ENCODE measurements at places on chromosomes 3 and 15.

DNA sequence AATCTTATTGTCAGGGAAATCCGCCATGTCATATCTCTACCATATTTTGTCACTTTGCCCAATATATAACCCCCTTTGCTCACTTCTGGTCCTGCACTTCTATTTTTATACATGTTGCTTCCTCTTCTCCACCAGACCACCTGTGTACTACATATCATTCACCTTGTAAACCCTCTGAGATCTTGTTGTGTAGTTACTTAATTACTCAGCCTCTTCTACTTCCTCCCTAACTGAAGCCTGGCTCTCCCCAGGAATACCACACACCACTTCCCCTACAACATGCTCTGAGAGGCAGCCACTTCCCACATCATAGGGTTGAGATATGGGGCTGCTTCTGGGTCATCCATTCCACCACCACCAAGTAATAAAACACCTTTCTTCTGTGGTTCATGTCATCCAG, 10.0 kb downstream of the HEXA start:
- DNase-seq = no peak

- no peak for DNase-seq
Measured at GRCh38 chr3:100271522-100271921, 10.7 kb downstream of the TBC1D23 start.

DNA sequence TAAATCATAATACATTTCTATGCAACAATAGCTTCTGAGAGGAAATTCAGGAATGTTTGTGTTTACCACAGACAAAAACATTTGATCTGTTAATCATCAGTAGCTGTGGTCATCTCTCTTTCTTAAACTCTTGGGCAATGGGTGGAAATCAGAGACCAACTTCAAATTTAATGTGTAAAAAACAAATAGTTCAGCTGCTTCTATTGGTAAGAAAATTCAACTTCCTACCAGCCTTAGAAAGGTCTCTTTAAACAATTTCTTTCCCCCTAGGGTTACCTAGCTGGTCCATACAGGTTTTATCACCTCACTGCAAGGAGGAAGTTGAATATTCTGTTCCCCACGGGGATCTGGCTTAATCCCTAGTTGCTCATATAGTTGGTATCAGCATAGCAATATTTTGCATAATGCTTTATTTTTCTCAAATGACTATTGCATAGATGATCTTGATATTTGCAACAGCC, 20.3 kb upstream of the PPP4R2 start:
- no peak for DNase-seq

DNA sequence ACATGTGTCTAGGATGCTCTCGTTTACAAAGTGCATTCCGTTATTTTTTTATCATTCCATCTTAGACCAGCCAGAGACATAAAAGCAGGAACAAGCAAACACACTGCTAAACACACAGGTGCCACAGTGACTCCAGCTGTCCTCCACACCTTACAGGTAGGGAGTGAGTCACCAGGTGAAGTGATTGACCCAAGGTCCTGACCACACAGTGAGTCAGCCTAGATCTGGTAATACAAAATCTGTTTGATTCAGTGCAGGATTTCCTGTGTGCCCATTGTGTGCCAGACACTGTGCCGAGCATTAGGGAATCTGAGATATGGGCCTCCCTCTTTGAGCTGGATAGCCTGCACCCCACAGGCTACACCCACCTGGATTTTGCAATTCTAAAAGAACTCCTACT, 16.7 kb upstream of the BFSP2 start:
- no peak for DNase-seq

DNA sequence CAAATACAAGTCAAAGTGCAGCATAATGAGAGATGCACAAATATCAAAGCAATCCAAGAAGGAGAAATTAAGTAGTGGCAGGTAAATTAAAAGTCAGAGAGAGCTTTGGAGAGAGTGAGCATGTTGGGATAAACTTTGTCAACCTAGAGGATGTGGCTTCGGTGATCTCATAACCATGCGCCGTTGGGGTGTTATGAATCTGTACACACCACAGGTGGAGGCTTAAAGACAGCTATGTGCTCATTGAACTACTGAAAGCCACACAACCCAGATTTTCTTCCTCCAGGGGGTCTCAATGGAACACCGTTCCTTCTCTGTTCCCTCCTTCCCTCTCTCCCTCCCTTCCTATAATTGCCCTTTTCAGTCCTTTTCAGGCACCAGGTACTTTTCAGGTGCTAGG, 52.0 kb downstream of the SUCNR1 start:
- no peak for DNase-seq

DNA sequence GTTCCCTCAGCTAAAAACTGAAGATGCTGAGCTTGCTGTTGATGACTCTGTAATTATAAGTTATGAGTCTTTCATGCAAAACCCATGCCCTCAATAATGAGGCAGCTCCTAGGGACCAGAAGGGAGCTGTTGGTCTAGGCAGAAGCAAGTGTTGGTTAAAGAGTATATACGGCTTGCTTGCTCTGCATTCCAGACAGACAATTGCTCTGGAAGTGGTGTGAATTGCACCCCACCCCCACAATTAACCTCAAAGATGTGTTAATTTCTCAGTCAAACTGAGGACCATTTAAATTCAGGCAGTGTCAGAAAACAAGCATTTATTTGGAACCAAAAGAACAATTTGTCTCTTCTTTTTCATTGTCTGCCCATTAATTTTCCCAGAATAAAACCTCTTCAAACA, 163.5 kb upstream of the EOMES start:
- DNase-seq = no peak

GRCh38 chr3:131279577-131279976, 102.0 kb upstream of the NUDT16 start:
- no peak for DNase-seq

DNA sequence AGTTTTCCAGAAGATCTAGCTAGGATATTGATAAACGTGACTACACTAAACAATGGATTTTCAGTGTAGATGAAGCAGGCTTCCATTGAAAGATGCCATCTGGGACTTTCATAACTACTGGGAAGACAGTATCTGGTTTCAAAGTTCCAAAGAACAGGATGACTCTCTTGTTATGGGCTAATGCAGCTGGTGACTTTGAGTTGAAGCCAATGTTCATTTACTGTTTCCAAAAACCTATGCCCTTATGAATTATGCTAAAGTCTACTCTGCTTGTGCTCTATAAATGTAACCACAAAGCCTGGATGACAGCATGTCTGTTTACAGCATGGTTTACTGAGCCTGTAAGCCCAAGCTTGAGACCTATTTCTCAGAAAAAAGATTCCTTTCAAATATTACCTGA, 245.4 kb downstream of the GBE1 start:
- no peak for DNase-seq

DNA sequence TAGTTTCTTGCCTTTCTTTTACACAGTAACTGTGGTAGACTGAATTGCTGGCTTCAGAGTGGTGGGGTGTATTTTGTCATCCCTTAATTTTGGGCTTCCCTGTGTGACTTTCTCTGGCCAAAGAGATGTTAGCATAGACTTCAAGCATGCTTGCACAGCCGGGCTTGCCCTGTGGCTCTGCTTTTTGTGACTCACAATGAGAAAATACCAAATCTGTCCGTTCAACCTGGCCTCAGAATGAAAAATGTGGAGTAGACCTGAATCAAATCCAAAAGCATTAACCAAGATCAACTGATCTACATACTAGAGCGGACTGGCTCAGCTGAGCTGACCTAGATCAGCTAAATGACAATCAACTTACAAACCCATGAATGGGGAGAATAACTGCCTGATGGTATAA, 51.4 kb downstream of the PLAAT1 start:
- no peak for DNase-seq

- peak; percentile 3 for DNase-seq
Measured at GRCh38 chr3:135041601-135042000, 246.5 kb downstream of the EPHB1 start.

GRCh38 chr3:184944241-184944640, 132.3 kb downstream of the VPS8 start:
- no peak for DNase-seq

GRCh38 chr15:62803856-62804400, 238.6 kb upstream of the TPM1 start:
- no peak for DNase-seq

DNA sequence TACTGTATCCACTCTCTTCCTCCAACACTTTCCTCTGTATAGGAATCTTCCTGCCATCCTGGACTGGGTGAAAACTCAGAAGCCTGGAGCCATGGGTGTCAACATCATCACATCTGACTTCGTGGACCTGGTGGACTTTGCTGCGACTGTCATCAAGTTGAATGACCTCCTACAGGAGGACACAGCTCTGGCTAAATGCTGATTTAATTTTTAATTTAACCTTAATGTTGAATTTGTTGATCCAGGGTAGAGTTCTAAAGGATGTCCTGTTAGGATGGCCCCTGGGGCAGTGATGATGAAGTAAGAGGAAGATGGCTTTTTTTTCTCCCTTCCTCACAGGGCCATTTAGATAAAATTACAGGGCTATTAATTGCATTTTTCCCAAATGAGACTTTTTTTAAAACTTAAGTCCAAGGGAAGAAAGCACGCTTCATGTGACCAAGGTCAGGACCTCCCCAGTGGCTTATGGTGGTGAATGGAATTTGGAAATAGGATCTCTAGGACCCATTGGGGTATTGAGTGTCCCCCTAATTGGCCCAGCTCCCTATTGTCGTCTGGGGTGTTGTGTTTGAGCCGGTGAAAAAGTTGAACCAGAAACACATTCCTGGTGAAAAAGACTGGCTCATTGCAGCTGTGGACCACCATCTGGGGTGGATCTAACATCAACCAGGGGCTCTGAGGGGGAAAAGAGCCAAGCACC, 125.7 kb upstream of the ZBED2 start:
- no peak for DNase-seq

GRCh38 chr3:175155172-175155571, 296.0 kb downstream of the NAALADL2 start:
- no peak for DNase-seq

GRCh38 chr3:116444819-116445310, 422 bp downstream of the LSAMP start:
- DNase-seq = no peak

GRCh38 chr15:40103864-40104271, 4.8 kb downstream of the BMF start:
- DNase-seq = no peak

GRCh38 chr15:49674370-49674769, 53.5 kb downstream of the DTWD1 start:
- DNase-seq = no peak

- no peak for DNase-seq
Measured at GRCh38 chr3:108251844-108252243, 29.6 kb upstream of the IFT57 start.

- peak; percentile 40 for DNase-seq
Measured at GRCh38 chr3:4656059-4656458, 162.9 kb downstream of the ITPR1 start.

DNA sequence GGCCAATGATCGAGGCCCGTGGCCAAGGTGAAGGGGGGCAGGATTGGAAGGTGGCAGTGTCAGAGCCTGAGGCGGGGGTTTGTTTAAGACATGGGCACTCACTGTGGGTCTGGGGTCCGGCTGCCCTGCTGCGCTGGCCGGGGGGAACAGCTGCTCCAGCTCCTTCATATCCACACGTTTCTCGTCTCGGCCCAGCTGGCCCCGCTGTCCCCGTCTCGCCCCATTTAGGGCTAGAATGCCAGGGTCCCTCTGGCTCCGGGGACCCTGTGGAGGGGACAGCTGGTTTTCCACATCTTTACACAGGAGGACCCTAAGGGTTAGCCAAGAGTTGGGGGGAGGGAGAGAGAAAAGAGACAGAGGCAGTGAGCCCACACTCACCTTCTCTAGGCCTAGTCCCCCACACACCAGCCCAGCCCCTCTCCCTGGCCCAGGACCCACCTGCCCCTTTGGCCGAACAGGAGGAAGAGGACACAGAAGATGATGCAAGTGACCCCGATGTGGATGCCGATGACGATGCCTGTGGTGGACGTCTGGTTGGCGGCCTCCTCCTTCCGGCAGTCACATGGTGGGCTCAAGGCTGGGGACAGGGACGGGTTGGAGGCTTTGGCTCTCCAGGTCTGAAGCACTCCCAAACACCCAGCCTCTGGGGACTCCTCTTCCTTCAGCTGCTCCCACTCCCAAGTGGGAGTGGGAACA, 25.0 kb downstream of the RNU5B-1 start:
- no peak for DNase-seq

GRCh38 chr3:40437889-40438288, 19.2 kb upstream of the RPL14 start:
- DNase-seq = no peak

- no peak for DNase-seq
Measured at GRCh38 chr3:127915115-127915936, at the start of gene KBTBD12. KBTBD12 (plus strand) TSS chr3:127915232; CDS start chr3:127923062, 7,830 bp downstream.

GRCh38 chr3:44079916-44080315, 161.8 kb upstream of the TOPAZ1 start:
- DNase-seq = no peak

GRCh38 chr3:119898478-119899191, 116.7 kb downstream of the NR1I2 start:
- DNase-seq = peak; percentile 42

DNA sequence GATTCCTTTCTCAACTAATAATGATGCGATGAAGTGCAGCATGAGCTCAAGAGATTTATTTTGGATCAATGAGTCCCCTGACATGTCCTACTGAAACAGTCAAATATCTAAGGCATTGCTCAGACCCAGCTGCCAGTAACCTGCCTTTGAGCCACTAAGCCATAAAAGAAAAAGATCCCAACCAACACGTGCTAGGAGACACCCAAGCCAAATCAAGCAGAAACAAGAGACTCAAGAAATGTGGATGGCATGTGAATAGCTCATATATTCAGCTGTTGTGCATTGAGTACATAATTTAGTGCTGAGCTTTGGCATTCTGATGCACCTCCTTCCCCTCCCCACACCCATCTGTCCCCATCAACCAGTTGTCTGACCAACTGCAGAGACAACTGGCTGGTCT, 29.2 kb downstream of the GJD2 start:
- peak; percentile 44 for DNase-seq

GRCh38 chr3:39157359-39157758, 4.0 kb upstream of the CSRNP1 start:
- no peak for DNase-seq

DNA sequence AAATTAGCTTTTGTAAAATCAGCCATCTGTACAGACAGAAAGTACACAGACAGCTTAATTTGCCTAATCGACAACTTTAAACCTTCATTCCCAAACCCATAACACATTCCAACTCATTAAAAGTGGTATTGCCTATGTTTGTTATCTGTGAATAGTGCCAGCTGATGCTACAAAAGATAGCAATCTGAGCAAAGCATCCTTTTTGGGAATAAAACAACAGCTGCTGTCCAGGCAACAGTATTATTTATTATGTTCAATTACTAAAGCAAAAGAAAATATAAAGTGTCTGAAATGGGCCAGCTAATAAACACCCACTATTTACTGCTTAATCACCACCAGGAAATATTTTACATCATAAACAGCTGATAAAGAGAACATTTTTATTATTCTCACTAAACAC, 134.8 kb upstream of the ABI3BP start:
- no peak for DNase-seq

GRCh38 chr15:44038755-44039191, 156.3 kb downstream of the FRMD5 start:
- no peak for DNase-seq

DNA sequence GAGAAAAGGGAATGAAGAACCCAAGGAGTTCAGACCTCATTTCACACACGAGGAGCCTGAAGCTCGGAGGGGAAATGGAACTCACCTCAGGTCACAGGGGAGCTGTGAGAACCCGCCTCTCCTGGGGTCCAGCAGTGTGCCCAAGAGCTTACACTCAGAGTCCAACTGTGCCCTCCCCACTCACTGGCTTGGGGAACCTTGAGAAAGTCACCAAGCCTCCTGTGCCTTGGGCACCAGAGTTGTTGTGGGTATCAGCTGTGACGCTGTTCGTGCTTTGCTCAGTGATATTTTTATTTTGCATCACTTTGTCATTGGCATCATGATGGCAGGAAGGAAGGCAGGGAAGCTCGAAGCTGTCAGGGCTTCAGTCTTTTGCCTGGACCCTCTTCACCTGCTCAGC, 83.4 kb downstream of the TLE3 start:
- no peak for DNase-seq
